ENCODE measurements at places on chromosomes 1 and 21.
A peak's percentile ranks its signal among the peaks of the same experiment; 100 is the strongest.

DNA sequence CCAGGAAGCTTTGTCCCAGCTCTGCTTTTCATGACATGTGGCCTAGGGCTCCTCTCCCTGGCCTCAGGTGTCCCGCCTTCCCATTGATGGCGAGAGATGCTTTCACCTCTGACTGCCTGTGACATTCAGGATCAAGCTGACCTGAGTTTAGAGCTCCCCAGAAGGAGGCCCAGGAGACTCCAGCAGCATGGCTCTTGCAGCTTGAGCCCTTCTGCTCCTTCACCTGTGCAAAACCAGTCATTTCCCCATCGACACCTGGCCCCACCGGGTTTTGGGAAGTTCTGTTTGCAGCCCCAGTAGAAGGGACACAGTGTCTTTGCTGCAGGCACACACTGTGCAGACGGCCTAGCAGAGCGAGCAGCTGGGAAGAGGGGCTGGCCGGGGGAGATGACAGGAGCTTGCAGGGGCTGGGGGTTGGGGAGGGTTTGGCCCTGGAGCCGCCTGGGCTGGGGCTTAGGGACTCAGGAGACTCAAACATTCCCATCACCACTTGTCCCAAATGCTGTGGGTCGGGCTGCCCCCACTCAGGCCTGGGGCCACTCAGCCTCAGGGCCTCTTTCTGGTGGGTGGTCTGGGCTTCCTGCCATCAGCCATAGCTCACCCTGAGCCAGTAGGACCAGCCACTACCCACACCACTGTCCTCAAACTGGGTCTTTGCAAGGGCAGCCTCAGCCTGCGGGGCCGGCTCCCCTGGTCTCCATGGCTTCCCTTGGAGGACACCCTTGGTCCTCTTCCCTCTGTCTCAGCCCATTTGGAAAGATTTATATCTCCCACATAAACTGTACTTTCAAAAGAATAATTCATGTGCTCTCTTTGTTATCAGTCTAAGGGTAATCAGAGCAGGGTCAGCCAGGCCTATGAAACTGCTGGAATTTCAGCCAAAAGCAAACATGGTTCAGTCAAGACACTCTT is 3.8 kb upstream of the EDN2 start:
- no peaks in the 10 kb centered on the region for H3K36me3 ChIP-seq
- H3K27ac ChIP-seq: no peak overlapping the region
- peaks cover 14% of the 10 kb centered on the region for H3K27me3 ChIP-seq

- H3K4me3 ChIP-seq: no peak overlapping the region
- H3K36me3 ChIP-seq: no peaks in the 10 kb centered on the region
- H3K27ac ChIP-seq: no peak overlapping the region
- H3K4me1 ChIP-seq: peaks cover 16% of the 10 kb centered on the region
- peaks cover 2% of the 10 kb centered on the region for H3K27me3 ChIP-seq
Measured at GRCh38 chr1:160394673-160395072, 5.7 kb upstream of the VANGL2 start.

- no peak overlapping the region for H3K27ac ChIP-seq
- peaks cover 4% of the 10 kb centered on the region for H3K27me3 ChIP-seq
Measured at GRCh38 chr1:33330361-33330890, 9.5 kb upstream of the A3GALT2 start.

GRCh38 chr1:177385760-177386698 is 215.3 kb downstream of the BRINP2 start:
- no peak for DNase-seq
- H3K4me3 ChIP-seq: no peak overlapping the region
- H3K36me3 ChIP-seq: no peaks in the 10 kb centered on the region
- H3K4me1 ChIP-seq: peaks cover 10% of the 10 kb centered on the region
- no peak overlapping the region for H3K27ac ChIP-seq

GRCh38 chr21:44618504-44618903 is 6.6 kb downstream of the KRTAP10-8 start:
- peaks cover 31% of the 10 kb centered on the region for H3K4me1 ChIP-seq
- H3K36me3 ChIP-seq: peaks cover 33% of the 10 kb centered on the region
- peaks cover 2% of the 10 kb centered on the region for H3K27me3 ChIP-seq
- H3K4me3 ChIP-seq: no peak overlapping the region

GRCh38 chr1:235325854-235326253 is 2.1 kb downstream of the ARID4B start:
- H3K4me1 ChIP-seq: peaks cover 33% of the 10 kb centered on the region
- H3K4me3 ChIP-seq: peak overlapping the region; percentile 98
- DNase-seq: no peak

DNA sequence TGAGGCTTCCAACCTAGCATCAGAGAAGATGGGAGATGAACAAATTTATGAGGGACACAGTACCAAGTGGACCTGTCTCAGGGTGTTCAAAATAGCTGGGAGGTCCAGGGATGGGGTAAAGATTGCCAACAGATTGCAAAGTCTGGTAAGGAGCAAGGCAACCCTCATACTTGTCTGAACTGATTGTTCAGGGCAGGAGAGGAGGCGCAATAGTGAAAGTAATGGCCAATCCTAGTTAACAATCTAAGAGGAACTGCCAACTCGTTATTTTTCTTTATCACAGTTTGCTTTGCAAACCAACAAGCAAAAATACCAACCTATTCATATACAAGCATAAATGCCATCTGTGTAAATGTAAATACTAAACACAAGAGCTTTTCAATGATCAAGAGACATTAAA is 78.4 kb upstream of the S1PR1 start:
- H3K4me3 ChIP-seq: no peak overlapping the region
- no peak overlapping the region for H3K27ac ChIP-seq
- DNase-seq: no peak
- H3K4me1 ChIP-seq: no peaks in the 10 kb centered on the region
- H3K27me3 ChIP-seq: no peaks in the 10 kb centered on the region

DNA sequence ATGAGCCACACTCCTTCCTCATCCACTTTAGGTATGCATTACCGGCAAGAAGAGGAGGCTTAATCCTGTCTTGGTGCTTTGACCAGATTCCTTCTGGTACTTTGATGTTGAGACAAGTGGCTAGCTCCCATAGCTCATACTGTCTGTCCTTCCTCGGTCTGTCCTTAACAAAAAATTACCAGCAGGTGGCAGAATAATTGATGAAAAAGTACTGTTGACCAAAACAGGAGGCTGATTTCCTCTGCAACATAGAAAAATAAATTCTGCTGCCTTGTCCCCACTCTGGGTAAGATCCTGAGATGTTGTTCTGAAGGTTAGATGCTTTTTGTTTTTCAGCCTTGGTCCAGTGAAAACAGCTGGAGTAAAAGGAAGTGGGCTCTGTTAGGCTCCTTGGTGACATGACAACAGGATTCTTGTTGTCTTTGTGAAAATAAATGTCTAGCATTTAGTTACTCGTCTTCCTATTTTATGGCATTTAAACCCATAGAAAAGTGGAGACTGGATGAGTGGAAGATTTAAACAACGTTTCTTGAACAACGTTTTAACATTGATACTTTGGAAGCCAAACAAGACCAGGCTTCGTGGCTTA is 11.2 kb upstream of the HJV start:
- no peaks in the 10 kb centered on the region for H3K36me3 ChIP-seq

GRCh38 chr1:200429221-200429751 is 19.4 kb upstream of the ZNF281 start:
- H3K27ac ChIP-seq: no peak overlapping the region
- H3K36me3 ChIP-seq: peaks cover 31% of the 10 kb centered on the region
- H3K4me3 ChIP-seq: no peak overlapping the region
- H3K27me3 ChIP-seq: no peaks in the 10 kb centered on the region

DNA sequence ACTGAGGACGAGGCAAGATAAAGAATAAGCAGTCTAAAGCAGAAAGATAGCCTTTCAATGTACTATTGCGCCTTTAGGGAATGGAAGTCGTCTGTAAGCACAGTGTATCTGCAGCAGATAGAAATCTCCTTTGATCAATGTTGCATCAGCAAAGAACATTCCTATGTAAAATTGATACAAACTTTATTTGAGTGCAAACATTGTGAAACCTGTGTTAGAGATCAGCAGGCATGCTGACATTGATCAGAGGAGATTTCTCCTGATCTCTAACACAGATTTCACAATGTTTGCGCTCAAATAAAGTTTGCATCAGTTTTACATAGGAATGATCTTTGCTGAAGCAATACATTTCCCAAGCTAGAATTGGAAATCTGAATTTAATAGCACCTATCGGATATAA is 1446.8 kb downstream of the MRPL39 start:
- peaks cover 8% of the 10 kb centered on the region for H3K36me3 ChIP-seq
- peaks cover 7% of the 10 kb centered on the region for H3K27me3 ChIP-seq
- no peak overlapping the region for H3K4me3 ChIP-seq
- no peak for DNase-seq
- H3K4me1 ChIP-seq: no peaks in the 10 kb centered on the region

- H3K36me3 ChIP-seq: no peaks in the 10 kb centered on the region
- H3K4me1 ChIP-seq: no peaks in the 10 kb centered on the region
- no peak overlapping the region for H3K27ac ChIP-seq
- H3K27me3 ChIP-seq: no peaks in the 10 kb centered on the region
- no peak for DNase-seq
- no peak overlapping the region for H3K4me3 ChIP-seq
Measured at GRCh38 chr21:29164323-29164942, 34.0 kb downstream of the MAP3K7CL start.

- no peak overlapping the region for H3K27ac ChIP-seq
- H3K36me3 ChIP-seq: peaks cover 17% of the 10 kb centered on the region
- no peak for DNase-seq
- no peaks in the 10 kb centered on the region for H3K27me3 ChIP-seq
- peaks cover 27% of the 10 kb centered on the region for H3K4me1 ChIP-seq
- no peak overlapping the region for H3K4me3 ChIP-seq
Measured at GRCh38 chr1:116706123-116706522, 38.6 kb upstream of the IGSF3 start.

All from WTC11 (cell line).